ENCODE measurements at places on chromosomes 1 and 21.

- DNase-seq = no peak
Measured at GRCh38 chr21:9756677-9757076, 764.7 kb upstream of the TPTE start.

GRCh38 chr1:200035397-200035955 is 8.0 kb downstream of the NR5A2 start:
- no peak for DNase-seq

GRCh38 chr1:207103892-207104373 is at the start of gene C4BPA:
TSS of gene C4BPA (plus strand) at chr1:207104233. CDS start at chr1:207113026, 8,793 bp downstream.
- no peak for DNase-seq

GRCh38 chr1:209497729-209498128 is 85.8 kb upstream of the CAMK1G start:
- DNase-seq = no peak

DNA sequence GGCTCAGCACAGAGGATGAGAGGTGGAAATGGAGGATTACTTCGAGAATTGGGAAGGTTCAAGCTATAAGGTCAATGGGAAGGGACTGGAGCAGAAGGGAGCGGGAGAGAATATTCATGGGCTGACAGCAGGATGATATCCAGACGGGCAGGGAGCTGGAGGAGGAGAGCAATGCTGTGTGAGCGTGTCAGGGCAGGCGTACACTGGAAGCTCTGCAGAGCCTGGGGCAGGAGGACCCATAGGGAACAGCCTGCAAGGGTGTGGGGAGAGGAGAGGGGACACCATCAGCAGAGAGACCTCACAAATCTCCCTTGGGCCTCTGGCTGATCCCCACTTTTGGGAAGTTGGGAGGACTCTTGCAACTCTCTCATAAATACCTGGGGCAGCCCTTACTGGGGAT is 13.7 kb downstream of the CSF1 start:
- no peak for DNase-seq

DNA sequence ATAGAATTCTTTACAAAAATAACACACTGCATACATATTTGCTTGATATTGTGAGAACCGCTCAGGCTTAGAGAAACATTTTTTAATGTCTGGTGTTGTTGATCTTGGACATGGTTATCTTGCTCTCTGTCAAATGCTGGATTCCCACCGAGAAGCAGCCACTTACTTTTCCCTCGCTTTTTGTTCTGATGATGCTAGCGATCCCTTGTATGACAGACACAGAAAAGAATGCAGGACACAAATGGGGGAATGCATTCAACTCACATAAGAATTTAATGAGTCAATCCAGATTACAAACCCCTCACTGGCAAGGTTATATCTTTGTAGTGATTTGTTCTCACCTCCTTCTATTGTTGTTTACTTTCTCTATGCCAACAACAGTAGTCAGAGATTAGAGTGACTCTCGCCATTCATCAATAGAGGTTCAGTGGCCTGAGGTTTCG is 76.8 kb upstream of the AKT3 start:
- no peak for DNase-seq

DNA sequence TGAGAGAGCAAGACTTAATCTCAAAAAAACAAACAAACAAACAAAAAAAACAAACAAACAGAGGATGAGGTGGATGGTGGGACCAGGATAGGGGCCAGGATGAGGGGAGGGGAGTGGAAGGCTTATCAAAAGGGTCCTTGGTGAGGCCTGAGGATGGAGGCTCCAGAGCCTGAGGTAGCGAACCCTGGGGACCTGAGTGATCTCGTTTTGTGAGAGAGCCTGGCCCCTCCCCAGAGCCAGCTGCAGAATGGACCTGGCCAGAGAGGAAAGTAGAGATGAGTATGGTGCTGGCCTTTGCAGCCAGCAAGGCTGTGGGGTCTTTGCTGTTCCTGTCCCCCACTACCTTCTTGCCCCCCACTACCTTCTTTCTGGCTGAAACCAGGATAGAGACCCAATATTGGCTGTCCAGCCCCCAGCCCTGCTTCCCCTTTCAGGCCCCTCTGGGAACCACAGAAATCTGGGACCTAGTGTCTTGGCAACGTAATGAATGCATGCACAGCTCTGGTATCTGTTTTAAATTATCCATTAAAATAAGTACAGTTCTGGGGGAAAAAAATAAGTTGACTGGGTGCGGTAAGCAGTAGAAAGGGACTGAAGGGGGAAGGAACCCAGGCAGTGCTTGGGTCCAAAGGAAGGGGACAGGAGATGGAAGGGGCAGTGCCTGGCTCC is 1.1 kb upstream of the LMNA start:
- DNase-seq = no peak

GRCh38 chr21:41141031-41141457 is 26.9 kb upstream of the BACE2 start:
- DNase-seq = no peak

DNA sequence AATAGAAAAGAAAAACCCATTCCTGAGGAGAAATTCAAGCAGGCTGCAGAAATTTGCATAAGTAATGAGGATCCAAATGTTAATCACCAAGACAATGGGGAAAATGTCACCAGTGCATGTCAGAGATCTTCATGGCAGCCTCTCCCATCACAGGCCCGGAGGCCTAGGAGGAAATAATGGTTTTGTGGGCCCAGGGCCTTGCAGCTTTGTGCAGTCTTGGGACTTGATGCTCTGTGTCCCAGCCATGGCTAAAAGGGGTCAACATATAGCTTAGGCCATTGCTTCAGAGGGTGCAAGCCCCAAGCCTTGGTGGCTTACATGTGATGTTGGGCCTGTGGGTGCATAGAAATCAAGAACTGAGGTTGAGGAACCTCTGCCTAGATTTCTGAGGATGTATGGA is 22.7 kb downstream of the RAB3GAP2 start:
- DNase-seq = no peak

DNA sequence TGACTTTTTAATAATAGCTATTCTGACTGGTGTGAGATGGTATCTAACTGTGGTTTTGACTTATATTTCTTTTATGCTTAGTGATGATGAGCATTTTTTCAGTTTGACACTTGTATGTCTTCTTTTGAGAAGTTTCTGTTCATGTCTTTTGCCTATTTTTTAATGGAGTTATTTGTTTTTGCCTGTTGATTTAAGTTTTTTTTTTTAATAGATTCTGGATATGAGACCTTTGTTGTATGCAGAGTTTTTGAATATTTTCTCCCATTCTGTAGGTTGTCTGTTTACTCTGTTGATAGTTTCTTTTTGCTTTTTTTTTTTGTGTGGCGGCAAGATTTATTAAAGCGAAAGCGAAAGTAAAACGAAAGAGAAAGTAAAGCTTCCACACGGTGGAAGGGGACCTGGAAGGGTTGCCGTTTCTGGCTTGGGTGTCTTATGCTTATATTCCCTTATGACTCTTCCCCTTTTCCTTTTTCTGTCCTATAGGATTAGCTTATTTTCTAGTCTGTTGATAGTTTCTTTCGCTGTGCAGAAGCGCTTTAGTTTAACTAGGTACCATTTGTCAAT is 67.6 kb downstream of the TBX19 start:
- DNase-seq = no peak

DNA sequence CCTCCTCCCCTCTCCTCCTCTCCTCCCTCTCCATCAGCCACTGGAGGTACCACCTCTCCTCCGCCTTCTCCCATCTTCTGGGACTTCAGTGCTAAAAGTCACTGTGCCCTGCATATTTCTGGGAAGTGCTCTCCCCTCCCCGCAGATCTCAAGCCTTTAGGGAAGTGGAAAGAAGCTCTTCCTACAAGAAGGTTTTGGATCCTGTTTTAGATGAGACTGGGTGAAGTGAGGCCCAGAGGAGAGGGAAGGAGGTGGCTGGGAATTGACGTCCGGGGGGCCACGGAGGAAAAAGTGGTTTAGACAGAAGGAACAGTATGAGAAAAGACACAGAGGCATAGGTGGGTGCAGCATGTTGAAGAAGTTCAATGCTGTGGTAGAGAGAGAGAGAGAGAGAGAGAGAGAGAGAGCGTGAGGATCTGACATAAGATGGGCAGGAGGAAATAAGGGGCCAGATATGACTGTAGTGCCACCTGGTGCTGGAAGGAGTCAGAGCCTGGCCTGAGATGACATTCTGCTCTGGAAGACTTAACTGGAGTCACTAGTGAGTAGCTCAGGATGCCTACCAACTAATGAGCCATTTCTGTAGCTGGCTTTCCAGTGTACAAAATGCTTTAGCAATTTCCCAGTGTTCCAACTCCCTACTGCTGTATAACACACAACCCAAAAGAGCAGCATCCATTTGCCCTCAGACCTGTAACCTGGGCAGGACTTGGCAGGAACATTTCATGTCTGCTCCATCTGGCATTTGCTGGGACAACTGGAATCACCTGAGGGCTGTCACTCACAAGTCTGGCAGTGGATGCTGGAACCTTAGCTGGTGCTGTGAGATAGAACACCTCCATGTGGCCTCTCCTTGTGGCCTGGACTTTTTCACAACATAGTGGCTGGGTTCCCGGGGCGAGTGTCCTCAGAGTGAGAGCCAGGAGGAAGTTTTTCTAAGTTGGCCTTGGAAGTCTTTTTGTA is 16.6 kb upstream of the ZSCAN20 start:
- no peak for DNase-seq

- no peak for DNase-seq
Measured at GRCh38 chr1:237355022-237355421, 313.0 kb downstream of the RYR2 start.

DNA sequence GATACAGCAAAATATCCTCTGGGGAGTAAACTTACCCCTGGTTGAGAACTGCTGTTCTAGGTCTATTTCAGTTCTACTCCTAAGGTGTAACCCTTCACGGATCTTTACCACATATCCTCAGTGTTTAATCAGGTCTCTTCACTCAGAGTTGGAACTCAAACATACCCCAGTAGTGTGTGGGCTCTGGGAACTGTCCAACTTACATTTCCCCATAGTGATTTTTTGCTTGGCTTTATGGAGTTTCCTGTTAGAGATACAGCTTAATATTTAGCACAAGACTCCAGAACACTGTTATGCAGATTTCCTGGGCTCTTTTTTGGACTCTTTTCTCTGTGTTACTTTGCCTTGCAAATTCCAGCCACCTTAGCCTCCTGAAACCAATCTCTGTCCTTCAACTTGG is 26.7 kb upstream of the LIN9 start:
- no peak for DNase-seq

DNA sequence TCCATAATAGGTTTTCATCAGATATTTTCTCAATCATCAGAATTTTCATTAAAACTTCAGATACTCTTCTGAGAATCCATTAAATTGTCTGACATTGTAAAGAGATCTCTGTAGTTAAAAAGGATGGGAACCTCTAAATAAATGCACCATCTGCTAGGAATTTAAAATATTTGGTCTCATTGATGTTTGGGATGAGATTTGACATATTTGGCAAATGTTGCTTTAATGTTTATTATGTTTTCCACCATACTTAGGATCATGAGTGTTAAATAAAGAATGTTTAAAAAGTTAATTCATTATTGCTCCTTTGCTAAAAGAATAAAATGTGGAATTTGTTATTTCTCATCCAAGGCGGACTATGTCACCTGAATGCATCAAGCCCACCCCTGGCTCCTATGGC is 85.5 kb upstream of the VANGL1 start:
- DNase-seq = no peak

DNA sequence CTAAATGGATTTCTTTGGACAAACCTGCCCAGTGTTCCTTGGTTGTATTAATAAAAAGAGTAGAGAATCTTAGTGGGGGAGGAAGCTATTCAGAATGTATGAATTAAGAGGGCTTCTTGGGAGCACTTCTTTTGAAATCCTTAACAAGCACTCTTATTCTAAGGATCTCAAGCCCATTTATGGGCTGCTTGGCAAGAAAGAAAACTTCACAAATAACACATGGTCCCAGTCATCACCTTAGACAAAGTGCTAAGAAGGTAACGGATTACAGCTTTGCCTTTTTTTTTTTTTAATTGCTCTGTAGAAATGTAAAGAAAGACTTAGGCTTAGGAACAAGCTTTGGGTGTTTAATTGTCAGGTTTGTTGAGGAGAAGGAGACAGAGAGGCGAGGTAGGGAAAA is 76.6 kb upstream of the IPO9 start:
- no peak for DNase-seq

DNA sequence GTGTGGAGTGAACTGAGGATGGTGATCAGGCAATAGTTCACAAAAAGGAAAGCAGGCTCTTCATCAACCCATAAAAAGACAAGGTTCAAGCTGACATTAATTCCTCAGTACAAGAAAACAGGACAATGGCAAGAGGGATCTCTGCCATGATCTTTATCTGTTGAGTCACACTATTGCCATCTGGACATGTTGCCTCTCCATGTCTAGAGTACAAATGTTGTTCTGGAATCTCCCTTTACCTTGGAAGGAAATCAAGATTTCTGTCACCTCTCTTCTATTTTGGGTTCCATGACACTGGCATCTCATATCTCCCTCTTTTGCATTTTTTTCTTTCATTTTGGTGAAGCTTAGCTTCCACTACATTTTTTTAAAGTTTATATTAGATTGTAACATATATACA is 329.1 kb downstream of the USP25 start:
- no peak for DNase-seq

DNA sequence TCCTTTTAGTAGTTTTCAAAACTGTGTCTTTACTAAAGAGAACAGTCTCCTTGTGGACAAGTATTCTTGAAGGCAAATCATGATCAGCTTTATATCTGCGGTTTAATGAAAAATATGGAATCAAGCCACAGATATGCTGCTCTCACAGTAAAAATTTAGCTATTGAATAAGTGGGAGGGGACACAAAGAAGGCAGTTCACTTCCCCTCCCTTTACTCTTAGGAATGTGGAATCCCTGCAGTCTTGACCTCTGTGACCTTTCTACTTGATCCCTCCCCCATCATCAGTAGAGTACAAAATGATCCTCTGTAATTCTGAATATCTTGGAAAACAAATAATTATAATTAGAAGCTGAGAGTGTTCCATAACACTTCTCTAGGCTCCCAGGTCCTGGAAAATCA is 136.7 kb upstream of the HOOK1 start:
- no peak for DNase-seq

DNA sequence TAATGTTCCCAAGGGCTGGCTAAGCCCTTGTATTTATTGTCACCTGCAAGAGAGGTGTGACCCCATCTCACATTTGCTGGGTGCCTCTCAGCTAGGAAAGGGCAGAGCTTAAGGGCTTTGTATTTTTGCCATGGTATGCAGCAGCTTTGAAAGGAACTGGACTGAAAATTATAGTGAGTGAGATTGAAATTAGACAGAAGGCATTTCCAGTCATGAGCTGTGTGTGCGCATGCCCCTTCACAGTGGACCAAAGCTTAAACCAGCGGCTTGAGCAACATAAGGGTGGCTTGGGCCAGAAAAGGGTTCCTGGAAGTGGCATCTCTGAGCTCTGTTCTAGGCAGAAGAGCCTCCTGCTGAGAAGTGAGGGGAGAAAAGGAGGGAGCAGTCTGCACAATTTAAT is 19.8 kb downstream of the MYOG start:
- no peak for DNase-seq

Measured in stimulated activated CD8-positive, alpha-beta memory T cell treated with anti-CD3 and anti-CD28 coated beads, Interleukin-4, amount 100 ng/mL, for 1 hour (primary cell).